ENCODE measurements at places on chromosomes 1 and 21. TPM values are rescaled to one million over a fixed set of nuclear protein-coding genes. Genes with fewer than 3 reads are reported as not detected.
A peak's percentile ranks its signal among the peaks of the same experiment; 100 is the strongest.

DNA sequence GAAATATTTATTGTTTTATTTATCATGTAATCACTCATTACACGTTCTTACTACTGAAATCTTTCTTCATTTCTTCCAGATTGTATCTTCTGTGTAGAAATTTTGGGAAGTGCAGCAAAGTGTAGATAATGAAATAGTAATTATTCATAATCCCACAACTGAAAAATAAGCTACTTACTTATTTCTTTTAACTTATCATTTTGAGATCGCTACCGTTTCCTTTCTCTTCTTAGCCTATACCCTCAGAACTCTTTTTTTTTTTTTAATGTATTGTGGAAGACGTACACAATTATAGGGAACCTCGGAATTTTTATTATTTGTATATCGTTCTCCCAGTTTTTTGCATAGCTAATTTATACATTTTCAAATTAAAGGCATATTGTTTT is 518 bp upstream of the FH start:
- H3K36me3 ChIP-seq = peaks cover 11% of the 10 kb centered on the region
- H3K27me3 ChIP-seq = peaks cover 33% of the 10 kb centered on the region
- H3K4me1 ChIP-seq = peaks cover 10% of the 10 kb centered on the region
- DNase-seq = no peak
- no peak overlapping the region for H3K27ac ChIP-seq

DNA sequence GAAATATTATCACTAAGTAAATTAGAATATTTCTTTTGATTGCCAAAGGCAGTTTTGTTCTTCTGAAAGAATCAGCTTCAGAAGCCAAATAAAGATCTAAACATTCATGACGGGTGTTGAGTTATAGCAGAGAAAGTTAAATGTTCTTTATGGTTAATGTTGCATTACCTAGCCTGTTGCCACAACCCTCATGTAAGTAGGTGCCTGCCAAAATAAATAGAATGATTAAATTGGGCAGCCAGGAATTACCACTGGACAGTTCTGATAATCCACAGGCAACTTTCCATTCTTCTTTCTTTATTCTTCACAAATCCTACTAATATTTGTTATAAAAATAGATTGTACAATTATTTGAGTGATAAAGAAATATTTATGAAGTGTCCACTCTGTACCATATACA is 217.9 kb upstream of the NRIP1 start:
- H3K4me1 ChIP-seq = peaks cover 2% of the 10 kb centered on the region
- H3K36me3 ChIP-seq = peaks cover 2% of the 10 kb centered on the region
- H3K27ac ChIP-seq = no peak overlapping the region
- H3K27me3 ChIP-seq = no peaks in the 10 kb centered on the region
- H3K4me3 ChIP-seq = no peak overlapping the region

DNA sequence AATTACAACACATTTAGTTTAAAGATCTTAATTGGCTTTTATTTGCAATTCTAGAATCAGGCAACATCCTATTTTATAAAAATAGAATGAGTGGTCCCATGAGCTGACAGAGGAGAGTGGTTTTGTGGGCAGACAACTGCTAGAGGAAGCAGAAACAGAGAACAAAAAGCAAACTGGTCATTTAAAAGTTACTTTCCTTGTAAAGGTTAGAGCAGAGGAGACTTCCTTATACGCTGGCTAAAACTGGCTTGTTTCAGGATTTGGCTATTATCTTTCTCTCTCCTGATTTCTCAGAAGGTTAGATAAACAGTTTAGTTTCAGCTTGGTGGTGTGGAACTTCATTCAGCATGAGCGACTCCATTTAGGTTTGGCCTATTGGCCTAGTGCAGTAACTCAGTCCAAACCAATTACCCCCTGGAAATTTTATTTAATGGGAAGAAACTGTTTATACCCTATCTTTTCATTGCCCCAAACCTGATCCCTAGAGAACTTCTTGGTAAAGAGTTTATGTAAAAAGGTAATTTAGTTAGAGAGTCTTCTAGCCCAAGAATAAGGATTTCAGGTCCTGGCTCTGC is 32.2 kb upstream of the IL20 start:
- H3K27ac ChIP-seq = no peak overlapping the region
- peaks cover 38% of the 10 kb centered on the region for H3K27me3 ChIP-seq
- DNase-seq = no peak
- no peaks in the 10 kb centered on the region for H3K36me3 ChIP-seq
- H3K4me3 ChIP-seq = no peak overlapping the region

Gene CASZ1
- total RNA-seq = 11.2 TPM

Gene AMY2A
- total RNA-seq = not detected

DNA sequence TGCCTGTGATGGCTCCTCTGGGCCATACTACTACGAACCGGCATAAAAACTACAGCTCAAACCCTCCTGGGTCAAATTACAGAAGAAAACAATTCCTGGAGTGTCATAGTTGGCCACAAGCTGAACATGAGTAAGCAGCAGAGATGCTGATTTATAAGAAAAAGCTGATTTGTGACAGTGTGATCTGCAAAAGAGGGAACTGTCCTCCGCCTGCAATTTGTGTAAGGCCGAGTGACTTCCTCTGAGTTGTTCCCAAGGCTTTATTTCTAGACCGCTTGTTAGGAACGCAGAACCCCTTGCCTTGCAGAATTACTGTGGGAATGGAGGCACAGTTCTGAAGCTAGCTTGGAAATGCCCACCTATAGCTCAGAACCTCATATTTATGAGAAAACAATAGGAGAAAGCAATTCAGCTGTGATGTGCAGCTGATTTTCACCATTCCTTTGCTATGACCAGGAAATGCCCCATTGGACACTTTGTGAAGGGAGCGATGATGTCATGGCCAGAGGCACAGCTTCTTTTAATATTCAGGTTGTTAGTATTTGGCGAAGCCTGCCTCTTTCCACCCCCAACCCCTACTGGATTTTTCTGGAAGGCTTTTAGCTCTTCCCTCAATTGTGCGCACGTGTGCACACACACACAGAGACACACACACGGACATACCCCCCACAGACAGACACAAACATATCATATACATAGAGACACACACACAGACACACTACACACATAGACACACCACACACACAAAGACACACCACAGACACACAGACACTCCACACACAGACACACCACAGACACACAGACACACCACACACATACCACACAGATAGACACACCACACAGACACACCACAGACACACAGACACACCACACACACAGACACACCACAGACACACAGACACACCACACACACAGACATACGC is 47.6 kb downstream of the IER5 start:
- H3K27me3 ChIP-seq = no peaks in the 10 kb centered on the region
- H3K4me3 ChIP-seq = no peak overlapping the region
- DNase-seq = no peak
- peak overlapping the region; percentile 86 for H3K27ac ChIP-seq
- H3K4me1 ChIP-seq = peaks cover 19% of the 10 kb centered on the region

DNA sequence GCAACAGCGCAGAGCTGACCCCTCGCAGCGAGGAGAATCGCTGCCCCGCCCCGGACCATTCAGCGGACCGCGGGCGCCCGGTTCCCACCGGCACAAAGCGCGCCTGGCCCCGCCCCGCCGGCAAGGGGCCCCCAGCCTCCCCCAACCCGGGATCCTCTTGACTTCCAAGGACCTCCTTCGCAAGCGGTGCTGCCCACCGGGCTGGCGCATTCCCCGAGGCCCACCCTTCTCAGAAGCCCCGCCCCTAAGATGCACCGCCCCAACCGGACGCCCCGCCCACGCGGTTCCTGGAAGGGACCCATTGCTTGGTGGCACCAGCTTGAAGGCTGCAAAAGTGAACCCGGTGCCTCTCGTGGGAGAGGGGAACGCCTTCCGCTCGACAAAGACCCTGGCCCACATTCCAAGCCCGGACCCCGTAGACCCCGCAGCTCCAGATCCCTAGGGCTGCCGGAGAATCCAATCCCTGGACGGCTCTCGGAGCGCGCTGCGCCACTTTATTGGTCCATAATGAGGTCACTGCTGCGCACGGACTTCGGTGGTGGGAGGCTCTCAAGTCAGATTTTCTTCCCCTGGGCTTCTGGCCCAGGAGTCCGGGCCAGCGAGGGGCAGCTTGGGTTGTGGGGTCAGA is 2.0 kb downstream of the HES3 start:
- H3K4me3 ChIP-seq = no peak overlapping the region
- DNase-seq = no peak
- peaks cover 11% of the 10 kb centered on the region for H3K4me1 ChIP-seq
- peaks cover 83% of the 10 kb centered on the region for H3K27me3 ChIP-seq
- no peak overlapping the region for H3K27ac ChIP-seq

DNA sequence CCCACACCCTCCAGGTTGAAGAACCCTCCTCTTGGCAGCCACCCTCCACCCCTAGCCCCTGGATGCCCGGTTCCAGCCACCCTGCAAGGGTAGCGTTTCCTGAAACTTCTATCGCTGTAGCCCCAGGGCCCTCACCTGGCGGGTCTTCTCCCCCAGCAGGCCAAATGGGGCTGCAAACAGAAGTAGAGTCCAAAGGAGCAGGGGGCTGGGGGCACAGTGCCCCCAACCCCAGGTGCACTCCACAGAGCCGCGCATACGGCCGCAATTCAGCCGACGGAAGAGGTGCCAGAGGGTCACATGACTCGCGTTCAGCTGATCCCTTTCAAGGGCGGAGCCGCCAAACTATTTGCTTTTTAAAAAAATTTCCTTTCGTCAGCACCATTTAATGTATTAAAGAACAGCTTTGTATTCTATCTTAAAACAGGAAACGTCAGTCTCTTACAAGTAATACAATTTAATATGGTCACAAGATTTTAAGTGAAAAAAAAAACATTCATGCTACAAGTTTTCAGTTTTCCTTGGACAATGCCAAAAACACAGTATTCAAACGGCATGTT is at the start of gene GLMP:
Gene GLMP (minus strand): TSS at position 289 of the 557 bp plus-strand sequence. CDS start 34 bp downstream, at position 255.
- no peaks in the 10 kb centered on the region for H3K36me3 ChIP-seq
- peak within 1 kb of the TSS; percentile 61 for H3K27ac ChIP-seq
- no peak for DNase-seq
- peak within 1 kb of the TSS; percentile 88 for H3K4me3 ChIP-seq
- H3K4me1 ChIP-seq = peaks cover 16% of the 10 kb centered on the region
- no peaks in the 10 kb centered on the region for H3K27me3 ChIP-seq

Gene HES4
- 87.7 TPM for total RNA-seq

Gene PEA15
- 37.4 TPM for total RNA-seq

- H3K27me3 ChIP-seq = peaks cover 3% of the 10 kb centered on the region
- DNase-seq = no peak
- H3K4me1 ChIP-seq = peaks cover 12% of the 10 kb centered on the region
- H3K36me3 ChIP-seq = peaks cover 7% of the 10 kb centered on the region
Observed at GRCh38 chr1:243482141-243483022, 226.5 kb downstream of the SDCCAG8 start.

Gene CAMK1G
- 3.8 TPM for total RNA-seq

DNA sequence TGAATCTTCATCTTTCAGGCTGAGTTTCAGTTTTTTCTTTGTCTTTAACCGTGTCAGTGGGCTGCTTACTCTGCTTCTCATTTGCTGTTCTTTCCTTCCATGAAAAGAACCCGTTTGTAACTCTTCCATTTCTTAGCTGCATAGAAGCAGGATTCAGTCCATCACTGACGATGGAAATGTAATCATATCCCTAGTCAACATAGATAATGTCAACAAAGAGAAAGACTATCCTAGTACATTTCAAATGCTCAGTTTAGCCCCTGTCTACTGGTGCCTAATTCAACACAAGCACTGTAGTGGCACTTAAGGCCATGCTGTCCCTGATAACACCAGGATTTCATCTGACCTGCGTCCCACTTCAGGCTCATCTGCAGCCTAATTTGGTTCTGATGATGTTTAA is 376 bp downstream of the GBP1 start:
- no peaks in the 10 kb centered on the region for H3K27me3 ChIP-seq
- H3K4me3 ChIP-seq = peak overlapping the region; percentile 67
- no peak for DNase-seq

DNA sequence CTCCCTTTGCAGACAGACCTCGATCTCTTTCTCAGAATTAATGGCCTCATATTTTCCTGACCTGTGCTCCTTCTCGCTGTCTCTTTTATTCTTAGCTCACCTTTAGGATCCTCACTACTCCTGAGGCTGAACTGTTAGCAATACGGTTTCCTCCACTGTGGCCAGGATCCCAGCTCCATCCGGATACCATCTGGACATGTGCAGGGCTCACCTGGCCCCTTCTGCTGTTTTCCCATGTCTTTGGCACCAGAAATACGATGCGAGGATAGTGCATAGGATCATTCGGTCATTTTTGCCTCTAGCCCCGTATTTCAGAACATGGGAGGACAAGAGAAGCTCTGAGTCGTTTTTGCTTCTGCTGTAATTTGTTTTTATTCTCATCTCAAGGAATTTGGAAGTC is 108.5 kb upstream of the KIF26B start:
- DNase-seq = no peak
- no peak overlapping the region for H3K27ac ChIP-seq
- peaks cover 15% of the 10 kb centered on the region for H3K4me1 ChIP-seq
- H3K4me3 ChIP-seq = no peak overlapping the region

Data from mesothelial cell of epicardium (in vitro differentiated cells).